Muscle of back (tissue), 13 donors: ENCODE measurements at places on chromosomes 7 and 10.
A peak's percentile ranks its signal among the peaks of the same experiment; 100 is the strongest.

GRCh38 chr7:16636555-16637101 lies 8.9 kb downstream of the ANKMY2 start:
- peak; percentile 82 for DNase-seq

DNA sequence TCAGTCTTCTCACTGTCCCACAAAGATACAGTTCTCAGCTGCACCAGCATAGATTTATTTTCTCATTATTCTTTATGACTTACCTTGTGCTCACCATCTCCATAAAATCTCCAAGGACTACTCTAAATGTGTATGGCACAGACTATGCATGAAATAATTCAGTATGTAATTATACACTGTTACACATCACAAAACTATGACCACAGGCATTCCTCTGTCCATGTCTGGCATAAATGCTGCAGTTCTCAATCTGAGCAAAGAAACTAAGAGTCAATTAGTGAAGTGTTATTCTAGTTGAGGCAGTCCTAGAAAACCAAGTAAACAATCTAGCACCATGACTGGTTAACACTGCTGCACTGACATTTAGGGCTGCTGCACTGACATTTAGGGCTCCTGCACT lies 2.7 kb downstream of the CYCS start:
- no peak for DNase-seq

GRCh38 chr7:25572423-25572822 lies 344.1 kb upstream of the NPVF start:
- no peak for DNase-seq

GRCh38 chr10:104065748-104066147 lies 19.9 kb downstream of the COL17A1 start:
- no peak for DNase-seq

- DNase-seq = no peak
Measured at GRCh38 chr10:34884272-34884952, 69.3 kb upstream of the PARD3 start.

GRCh38 chr7:3922175-3922635 lies 621.2 kb downstream of the SDK1 start:
- peak; percentile 80 for DNase-seq

DNA sequence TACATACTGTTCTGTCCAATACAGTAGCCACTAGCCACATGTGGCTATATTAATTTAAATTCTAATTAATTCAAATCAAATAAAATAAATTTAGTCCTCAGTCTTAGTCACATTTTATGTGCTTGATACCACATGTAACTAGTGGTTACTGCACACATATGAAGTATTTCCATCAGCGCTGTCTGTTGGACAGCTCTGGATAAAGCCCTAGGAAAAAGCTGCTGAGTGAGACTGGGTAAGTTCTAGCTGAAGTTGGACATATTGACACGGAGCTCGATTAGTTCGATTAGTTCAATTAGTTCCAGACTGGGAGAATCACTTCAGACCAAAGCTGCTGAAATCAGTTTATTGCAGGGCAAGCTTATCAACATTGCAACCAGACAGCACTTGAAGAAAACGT lies 15.1 kb upstream of the LIPM start:
- DNase-seq = no peak

DNA sequence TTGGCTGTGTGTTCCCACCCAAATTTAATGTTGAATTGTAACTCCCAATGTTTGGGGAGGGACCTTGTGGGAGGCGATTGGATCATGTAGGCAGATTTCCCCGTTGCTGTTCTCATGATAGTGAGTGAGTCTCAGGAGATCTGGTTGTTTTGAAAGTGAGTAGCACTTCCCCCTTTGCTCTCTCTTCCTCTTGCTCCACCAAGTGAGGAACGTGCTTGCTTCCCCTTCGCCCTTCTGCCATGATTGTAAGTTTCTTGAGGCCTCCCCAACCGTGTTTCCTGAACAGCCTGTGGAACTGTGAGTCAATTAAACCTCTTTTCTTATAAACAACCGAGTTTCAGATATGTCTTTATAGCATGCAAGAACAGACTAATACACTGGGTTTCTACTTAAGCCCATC lies 176.3 kb downstream of the CDK14 start:
- no peak for DNase-seq
